ENCODE measurements at places on chromosomes 16 and 17.

DNA sequence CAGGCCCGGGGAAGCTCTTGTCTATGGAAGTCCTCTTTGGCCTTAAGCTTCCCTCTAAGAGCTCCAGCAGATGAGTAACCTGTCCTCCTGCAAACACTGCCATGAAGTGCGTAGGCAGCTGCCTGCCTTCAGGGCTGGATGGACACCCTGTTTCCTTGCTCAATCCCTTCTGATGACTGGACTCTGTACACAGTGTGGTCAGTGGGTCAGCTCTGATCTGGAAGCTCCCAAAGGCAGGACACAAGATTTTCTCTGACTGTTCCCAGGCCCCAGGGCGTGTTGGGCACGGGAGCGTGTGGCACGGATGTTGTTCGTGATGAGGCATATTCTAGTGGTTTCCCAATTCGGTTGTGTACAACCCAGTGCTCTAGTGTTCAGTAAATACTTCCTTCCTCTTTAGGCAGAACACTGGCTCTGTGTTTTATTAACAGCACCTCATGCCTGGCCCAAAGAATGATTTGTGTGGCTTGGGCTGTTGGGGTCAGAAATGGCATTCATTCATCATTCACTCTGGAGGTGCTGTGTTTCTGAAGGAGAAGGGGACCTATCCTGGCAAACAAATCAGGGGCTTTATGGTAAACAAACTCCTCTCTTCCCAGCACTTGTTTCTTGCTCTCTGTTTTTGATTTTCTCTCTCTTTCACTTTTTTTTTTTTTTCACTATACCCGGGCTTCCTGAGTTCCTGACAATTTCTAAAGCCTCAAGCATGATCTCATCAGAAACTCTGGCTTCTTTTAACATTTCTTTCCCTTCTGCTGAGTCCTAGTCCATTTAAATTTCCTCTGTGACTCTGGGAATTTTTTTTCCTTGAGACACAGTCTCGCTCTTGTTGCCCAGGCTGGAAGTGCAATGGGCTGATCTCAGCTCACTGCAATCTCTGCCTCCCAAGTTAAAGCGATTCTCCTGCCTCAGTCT, 12.0 kb upstream of the RNF157 start:
- peak; percentile 63 for DNase-seq

DNA sequence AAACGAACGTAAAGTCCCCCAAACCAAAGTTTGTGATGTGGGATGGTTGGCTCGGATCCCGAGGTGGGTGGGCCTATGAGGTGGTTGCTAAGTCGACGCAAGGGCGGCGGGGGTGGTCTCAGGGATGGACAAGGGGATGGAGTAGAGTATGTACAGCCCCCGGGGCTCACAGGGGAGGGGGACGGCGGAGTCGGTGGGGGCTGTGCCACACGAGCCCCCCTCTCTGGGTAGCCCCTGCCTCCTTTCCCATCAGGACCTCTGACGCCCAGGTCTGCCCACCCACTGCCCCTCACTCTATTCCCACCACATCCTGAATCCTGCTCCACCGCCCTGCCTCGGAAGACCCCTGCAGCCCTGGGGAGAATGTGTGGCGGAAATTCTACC, 15.2 kb downstream of the IL34 start:
- no peak for DNase-seq

- no peak for DNase-seq
Measured at GRCh38 chr16:15911198-15911597, 22.8 kb upstream of the CEP20 start.

DNA sequence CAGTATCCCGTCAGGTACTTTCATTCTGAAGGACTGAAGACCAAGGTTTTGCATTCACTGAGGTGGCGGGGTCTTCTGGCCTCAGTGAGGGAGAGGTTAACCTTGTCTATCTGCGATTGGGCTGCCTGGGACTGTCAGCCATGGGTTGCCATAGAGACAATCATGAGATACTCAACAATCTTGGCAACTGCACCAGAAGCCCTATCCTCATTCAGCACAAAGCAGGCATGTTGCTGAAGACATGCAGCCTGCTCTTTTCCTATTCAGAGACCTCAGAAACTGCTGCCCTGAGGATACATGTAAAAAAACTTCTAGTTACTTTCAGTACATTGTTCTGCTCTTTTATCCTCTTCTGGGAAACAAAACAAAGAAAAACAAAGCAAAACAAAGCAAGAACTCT, 146.3 kb upstream of the PIRT start:
- no peak for DNase-seq

- DNase-seq, result no peak
Measured at GRCh38 chr17:76369379-76369778, 15.0 kb upstream of the SPHK1 start.

GRCh38 chr17:79775632-79776031, 2.3 kb upstream of the CBX2 start:
- DNase-seq, result no peak

DNA sequence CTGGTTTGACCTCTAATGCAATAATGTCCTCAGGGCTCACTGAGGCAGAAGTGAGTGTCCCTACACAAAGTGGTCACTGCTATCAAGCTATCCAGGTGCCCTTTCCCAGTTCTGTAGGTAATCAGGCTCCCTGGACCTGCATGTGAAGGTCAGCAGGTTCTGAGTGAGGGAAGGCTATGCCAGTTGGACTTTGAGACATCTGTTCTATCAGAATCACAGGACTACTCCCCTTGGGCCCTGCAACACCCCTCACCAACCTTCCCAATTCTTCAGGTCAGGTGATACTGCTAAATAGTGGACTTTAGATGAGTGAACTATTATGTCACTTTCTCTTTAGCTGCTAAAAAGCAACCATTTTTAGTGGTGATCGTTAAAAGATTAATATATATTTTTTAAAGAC, 37.6 kb downstream of the ZZEF1 start:
- no peak for DNase-seq

DNA sequence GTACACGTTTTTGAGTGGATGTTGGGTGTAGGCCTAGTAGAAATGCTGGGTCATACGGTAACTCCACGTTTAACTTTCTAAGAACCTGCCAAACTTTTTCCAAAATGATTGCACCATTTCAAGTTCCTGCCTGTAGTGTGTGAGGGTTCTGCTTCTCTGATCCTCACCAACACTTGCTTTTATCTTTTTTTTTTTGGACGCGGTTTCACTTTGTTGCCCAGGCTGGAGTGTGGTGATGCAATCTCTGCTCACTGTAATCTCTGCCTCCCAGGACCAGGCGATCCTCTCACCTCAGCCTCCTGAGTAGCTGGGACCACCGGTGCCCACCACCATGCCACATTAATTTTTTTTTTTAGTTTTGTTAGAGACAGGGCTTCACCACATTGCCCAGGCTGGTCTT, 23.5 kb downstream of the ZNF750 start:
- no peak for DNase-seq

DNA sequence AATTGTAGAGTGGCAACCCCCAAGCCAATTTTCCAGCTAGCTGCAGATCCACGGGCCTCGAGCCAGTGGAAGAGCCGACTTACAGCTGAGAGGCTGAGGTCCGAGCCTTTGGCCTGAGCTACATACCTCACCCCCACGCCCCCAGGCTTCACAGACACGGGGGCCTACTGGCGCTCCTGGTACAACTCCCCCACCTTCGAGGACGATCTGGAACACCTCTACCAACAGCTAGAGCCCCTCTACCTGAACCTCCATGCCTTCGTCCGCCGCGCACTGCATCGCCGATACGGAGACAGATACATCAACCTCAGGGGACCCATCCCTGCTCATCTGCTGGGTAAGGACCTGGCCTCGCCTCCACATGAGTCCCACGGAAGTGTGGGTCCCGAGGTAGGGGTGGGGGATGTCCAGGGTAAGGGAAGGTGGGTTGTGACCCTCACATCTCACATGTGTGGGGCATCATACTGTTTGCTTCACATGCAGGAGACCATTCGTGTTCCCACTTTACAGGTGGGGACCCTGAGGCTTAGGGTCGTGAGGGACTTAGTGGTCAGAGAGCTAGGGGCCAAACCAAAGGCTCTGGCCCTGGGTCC, 3.4 kb downstream of the ACE start:
- DNase-seq, result no peak

DNA sequence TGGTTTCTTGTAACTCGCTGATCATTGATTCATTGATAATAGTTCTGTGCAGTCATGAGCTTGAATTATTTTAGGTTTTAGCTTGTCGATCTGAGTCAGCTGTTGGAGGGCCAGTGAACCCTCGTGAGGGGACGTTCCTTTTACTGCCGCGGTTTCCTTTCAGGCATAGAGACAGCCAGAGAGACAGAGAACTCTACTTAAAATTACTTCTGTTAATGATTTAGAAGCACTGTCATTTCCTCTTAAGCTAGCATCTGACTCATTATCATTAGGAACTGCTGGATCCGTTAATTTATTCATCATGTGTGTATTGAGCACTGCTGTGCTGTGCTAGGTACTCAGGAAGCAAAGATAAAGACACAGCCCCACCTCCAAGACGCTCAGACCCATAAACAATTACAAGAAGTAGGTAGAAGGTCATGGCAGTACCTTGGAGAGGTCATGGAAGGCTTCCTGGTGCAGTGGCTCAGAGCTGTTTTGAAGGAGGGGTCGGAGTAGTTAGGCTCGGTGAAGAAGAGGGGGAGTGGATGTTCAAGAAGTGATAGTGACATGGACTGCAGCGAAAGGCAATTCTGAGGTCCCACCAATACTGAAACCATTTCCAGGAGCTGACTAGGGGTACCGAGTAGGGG, 3.3 kb downstream of the PGS1 start:
- peak; percentile 69 for DNase-seq

- no peak for DNase-seq
Measured at GRCh38 chr16:23229714-23230113, 47.2 kb downstream of the SCNN1G start.

GRCh38 chr16:61045931-61046330, 990.3 kb downstream of the CDH8 start:
- no peak for DNase-seq

DNA sequence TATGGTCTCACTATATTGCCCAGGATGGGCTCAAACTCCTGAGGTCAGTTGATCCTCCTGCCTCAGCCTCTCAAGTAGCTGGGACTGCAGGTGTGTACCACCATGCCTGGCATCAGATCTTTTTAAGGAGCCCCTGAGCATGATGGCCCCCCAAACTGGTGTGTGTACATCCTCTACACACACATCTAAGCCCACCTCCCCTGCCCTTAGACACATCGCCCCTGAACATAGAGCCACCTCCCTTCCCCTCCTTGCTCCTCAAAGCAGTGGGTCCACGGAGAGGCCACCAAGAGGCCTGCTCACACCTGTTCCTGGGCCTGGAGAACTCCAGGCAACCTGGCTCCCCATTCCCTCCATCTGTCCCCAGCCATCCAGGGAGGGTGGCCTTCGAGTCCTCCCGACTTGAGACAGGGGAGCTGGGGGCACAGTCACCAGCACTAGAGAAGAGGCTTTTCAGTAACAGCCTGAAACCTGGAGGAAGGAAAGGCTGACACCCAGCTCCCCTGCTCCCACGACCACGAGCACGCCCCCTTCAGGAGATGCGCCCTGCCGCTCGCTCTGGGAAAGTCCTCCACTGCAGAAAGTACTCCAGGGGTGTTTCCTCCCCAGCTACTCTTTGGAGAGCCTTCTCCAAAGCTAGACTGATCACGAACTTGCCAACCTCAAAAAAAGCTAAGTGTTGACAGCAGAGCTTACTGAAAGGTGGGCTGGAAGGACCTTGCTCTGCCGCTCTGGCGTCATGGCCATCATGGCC, 12.6 kb upstream of the PRR29 start:
- no peak for DNase-seq

DNA sequence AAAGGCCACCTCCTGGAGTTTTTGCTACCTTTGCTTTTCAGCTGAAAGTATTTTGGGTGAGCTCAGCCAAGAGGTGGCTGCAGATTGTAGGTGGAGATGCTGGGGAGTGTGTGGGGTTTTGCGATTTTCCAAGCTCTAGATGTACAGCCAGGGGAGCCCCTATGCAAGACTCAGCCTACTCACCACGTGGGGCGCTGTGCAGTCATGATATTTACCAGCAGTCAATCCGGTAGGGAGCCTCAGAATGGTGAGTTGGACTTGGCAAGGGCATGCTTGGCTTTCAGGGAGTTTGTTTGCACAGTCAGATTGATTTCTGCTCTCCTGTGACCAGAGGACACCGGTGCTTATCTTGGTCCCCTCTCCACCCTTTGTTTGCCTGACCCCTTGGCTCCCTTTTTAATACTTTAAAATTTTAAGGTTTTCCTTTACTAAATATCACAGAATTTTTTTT, 175.3 kb downstream of the UTP18 start:
- peak; percentile 60 for DNase-seq

- no peak for DNase-seq
Measured at GRCh38 chr16:22618842-22619241, 108.2 kb downstream of the NPIPB5 start.

GRCh38 chr17:42660692-42661345, 1.7 kb downstream of the TUBG2 start:
- no peak for DNase-seq

- DNase-seq, result no peak
Measured at GRCh38 chr17:2947588-2947950, 115.8 kb downstream of the OR1D5 start.

- DNase-seq, result no peak
Measured at GRCh38 chr16:22844416-22844815, 30.5 kb downstream of the HS3ST2 start.

DNA sequence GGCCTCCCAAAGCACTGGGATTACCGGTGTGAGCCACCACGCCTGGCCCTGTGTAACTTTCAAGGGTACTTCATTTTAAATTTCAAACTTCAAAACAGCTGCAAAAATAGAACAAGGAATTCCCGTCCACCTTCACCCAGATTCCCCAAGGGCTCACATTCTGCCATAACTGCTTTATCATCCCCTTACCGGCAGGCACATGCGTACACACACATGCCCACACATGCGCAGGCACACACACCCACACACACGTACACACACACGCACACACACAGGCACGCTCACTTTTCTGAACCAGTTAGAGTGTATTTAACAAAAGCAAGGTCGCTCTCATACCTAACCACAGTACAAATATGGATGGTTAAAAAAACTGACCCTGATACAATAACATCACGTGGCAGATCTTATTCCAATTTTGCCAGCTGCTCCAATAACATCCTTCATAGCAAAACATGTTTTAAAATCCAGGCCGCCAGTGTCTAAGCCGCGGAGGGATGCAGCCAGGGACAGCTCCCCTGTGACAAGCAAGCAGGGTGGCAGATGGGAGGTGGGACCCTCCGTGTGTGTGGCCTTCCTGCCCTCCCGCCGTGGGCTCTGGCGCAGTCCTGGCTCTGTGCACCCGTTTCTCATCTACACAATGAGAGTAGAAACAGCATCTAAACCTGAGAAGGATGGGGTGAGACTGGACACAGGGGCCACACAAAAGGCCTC, 23.1 kb downstream of the PDIA2 start:
- no peak for DNase-seq

DNA sequence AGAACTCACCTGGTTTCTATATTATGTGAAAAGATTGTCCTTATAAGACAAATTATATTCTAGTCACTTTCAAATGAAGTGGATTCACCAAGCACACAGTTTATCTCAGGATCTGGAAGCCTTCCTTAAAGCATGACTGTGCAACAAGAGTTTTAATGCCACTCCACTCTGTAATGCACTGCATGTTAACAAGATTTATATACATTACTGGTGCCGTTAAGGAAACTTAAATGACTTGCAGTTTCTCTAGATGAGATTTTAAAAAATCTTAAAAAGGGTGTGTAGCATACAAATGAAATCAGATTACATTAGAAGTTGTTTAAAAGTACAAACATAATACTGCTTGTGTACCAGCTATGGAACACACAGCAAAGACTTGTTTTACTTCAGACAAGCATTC, 150.8 kb downstream of the SNX11 start:
- DNase-seq, result no peak

- DNase-seq, result no peak
Measured at GRCh38 chr17:72812823-72813222, 279.7 kb downstream of the SLC39A11 start.
